ENCODE measurements at places on chromosomes 2 and 18.

DNA sequence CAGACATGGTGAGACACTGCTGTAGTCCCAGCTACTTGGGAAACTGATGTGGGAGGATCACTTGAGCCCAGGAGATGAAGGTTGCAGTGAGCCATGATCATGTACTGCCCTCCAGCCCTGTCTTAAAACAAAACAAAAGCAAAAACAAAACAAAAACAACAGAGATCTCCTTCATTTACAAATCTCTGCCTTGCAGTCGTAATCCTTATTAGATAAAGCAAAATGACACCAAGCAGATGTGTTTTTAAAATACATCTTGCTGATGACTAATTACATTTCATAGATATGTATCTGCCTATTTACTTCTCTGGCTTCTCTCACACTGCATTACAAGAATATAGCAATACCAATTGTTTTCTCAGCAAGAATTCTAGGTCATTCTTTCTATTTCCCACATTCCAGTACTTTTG, 22.8 kb downstream of the NFE2L2 start:
- no peak for DNase-seq

DNA sequence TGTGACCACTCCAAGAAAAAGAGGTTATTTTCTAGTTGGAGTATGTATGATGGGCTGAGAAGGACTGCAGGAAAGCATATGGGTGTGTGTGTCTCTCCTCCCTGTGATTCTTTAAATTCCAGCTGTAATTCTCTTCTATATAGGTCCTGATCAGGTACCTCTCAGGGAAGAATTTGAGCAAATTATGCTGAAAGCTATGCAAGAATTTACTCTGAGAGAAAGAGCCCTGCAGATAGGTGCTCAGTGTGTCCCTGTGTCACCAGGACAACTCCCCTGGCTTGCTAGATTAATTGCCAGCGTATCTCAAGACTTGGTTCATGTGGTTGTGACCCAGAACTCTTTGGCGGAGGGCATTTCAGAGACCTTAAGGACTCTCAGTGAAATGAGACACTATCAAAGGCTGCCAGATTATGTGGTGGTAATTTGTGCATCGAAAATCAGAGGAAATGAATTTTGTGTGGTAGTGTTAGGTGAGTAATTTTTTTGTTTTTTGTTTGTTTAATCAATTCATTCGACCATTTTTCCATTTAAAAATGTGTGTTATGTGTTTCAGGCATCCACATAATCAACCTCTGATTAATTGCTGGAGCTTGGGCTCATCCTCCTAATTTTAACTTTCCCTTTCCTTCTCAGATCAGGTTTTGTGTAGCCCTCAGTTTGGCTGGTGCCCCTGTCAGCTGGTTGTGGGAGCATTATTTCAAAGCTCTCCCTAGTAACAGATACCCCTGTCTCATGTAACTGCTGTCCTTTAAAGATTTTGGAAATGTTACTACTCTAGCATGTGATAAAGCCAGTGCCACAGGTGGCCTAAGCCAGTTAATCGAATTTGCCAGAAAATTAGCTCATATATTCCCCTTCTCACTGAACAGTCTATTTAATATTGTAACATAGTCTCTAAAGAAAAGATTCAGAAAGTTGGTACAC, 150.9 kb downstream of the ESCO1 start:
- no peak for DNase-seq

- no peak for DNase-seq
These were observed 83.2 kb upstream of the RND3 start for GRCh38 chr2:150570712-150571111.

- DNase-seq = no peak
These were observed 33.8 kb upstream of the TMEM87B start for GRCh38 chr2:112021290-112021689.

DNA sequence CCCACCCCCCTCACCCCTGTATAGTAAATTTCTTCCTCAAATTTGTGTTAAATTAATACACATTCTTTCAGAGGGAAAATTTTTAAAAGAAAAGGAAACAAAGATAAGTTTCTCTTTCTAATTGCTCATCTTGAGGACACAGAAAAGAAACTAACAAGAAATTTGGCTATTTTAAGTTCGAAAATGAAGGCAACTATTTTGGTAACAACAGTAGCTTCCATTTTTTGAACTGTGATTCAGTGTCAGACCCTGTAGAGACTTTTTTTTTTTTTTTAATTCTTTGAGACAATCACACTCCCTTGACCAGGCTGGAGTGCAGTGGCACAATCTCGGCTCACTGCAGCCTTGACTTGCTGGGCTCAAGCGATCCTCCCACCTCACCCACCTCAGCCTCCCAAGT, 194.9 kb downstream of the SS18 start:
- no peak for DNase-seq

DNA sequence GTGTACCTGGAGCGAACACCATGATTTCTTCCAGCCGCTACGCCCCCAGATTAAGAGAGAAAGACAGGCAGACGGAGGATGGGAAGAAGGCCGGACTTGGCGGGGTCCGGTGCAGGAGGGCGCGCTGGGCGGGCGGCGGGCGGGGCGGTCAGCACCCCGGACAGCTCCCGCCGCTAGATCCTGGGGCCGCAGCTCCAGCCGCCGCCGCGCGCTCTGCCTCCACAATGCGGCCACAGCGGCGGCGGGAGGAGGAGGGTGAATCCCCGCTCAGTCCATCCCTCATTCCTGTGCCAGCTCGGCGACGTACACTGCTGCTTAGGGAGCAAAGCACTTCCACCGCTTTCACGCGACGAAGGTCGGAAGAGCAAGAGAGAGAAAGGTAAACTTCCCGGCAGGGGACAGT, at the start of gene AKAIN1:
AKAIN1 (minus strand) TSS at position 226 of the 403 bp plus-strand sequence; CDS start at position 22, 204 bp downstream.
- no peak for DNase-seq

DNA sequence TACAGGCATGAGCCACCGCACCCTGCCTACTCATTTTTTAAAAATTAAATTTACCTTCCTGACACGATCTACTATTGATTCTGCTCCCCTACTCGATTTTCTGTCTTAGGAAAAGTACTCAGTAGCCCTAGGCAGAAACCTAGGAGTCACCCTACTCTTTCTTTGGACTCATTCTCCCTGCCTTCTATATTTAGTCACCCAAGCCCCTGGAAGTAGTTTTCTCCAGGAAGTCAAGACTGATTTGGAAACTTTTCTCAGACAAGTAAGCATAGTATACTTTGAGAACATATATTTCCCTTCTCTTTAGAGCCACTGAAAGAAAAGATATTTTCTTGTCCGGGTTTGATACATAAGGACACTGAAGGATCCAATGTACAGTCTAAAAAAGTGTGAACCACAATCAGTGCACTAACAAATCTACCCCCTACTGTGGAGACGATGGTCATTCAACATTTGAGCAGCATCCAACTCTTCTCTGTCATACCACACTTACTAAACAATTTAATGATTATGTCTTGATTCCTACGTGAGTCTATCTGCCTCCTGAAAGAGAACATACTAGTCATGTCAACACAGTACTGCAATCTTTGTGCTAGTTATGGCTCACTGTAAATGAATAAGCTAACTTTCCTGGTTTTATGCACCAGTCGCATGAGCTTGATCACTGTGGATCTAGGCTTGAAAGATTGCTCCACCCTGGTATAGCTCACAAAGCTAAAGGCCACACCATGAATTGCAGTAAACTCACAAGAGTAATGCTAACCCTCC, 19.8 kb downstream of the YWHAQ start:
- DNase-seq = no peak

- no peak for DNase-seq
These were observed 268.9 kb upstream of the CCDC68 start for GRCh38 chr18:55228191-55228590.

DNA sequence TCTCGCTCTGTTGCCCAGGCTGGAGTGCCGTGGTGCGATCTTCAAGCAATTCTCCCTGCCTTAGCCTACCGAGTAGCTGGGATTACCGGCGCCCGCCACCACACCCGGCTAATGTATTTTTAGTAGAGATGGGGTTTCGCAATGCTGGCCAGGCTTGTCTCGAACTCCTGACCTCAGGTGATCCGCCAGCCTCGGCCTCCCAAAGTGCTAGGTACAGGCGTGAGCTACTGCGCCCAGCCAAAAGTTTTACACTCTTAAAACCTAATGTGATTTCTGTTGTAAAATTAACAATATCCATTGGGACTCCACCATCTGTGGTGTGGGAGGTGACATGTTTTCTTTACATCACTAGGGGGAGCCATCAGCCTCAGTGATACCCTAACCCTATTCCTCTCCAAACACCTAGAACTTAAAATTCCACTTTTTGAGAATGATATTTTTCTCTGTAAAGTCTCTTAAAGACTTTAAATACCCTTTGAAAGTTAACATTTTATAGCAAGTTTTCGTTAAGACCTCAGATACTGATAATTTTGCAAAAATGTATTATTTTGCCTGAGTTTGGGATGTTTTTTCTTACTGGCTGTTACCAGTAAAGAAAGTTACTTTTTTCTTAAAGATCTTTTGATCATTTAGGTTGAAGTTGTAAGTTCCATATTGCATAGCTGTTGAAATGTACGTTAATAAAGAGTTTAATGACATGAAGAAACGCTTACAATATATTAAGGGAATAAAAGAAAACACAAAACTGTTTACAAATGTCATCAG, 11.6 kb upstream of the EIF2AK2 start:
- DNase-seq = peak; percentile 17

GRCh38 chr2:26542676-26543505, 65.0 kb upstream of the OTOF start:
- DNase-seq = no peak

DNA sequence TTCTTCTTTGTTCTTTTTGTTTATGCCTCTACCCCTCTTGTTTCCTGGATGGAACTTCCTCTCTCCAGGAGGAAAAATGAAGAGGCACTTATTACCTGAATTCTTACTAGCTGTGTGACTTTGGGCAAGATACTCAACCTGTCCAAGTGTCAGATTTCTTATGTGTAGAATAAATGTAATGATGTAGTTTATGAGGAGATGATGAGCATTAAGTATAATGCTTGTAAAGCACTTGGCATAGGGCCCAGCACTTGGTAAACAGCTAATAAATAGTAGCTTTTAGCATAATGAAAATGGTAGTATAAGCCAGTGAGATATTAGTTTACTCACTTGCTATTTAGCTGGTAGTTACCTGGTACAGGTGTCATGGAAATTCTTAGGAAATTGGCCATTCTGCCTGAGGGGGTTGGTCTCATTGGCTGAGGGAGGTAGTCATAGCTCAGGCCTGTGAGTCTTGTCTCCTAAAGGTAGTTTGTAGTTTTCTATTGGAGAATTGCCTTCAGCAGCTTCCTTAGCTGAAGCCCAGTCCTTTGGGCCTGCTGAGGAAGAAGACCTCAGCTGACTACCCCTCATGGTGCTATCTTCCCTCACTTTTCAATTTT, 133.4 kb upstream of the NABP1 start:
- DNase-seq = no peak

GRCh38 chr18:10022365-10022764, 108.5 kb downstream of the VAPA start:
- DNase-seq = no peak

DNA sequence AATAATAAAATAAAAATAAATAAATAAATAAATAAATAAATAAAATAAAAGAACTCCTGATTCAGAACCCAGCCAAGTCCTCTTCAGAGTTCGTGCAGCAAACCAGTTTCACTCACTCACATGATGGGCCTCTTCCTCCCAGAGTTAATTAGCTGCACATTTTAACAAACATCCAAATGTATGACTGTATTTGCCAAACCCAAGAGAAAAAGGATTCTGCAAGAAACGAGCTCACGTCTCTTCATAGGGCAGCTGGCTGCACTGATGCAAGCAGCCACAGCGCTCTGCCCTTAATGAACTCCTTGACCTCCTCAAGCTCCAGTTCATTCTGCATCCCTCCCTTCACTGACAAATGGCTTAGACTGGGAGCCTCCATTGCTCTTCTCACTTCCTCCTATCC, 55.1 kb downstream of the MREG start:
- no peak for DNase-seq

GRCh38 chr2:33073018-33073417, 126.3 kb downstream of the LTBP1 start:
- no peak for DNase-seq

DNA sequence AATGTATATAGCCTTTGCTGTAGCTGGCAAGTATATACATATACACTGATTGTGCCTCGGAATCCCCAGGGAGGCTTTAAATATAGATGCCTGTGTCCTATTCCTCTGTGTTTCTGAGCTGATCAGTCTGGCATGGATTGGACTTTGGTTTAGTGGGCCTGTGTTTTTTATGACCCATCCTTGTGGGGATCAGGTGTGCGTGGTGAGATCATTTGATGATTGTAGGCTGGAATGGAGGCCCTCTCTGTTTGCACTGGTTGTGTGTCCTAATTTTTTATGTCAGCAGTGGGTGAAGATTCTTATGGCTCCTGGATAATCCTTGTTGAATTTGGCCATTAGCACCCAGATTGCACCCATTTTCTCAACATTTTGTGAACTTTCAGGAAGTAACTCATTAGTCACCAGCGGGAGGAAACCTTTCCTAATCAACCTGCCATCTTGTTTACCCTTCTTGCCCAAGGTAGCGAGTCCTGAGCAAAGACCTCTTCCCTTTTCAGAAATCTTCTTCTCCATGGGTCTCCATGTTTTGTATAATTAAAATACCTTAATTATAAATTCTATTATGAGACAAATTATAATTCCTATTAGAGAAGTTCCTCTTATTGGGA, 75.8 kb downstream of the UGGT1 start:
- no peak for DNase-seq

DNA sequence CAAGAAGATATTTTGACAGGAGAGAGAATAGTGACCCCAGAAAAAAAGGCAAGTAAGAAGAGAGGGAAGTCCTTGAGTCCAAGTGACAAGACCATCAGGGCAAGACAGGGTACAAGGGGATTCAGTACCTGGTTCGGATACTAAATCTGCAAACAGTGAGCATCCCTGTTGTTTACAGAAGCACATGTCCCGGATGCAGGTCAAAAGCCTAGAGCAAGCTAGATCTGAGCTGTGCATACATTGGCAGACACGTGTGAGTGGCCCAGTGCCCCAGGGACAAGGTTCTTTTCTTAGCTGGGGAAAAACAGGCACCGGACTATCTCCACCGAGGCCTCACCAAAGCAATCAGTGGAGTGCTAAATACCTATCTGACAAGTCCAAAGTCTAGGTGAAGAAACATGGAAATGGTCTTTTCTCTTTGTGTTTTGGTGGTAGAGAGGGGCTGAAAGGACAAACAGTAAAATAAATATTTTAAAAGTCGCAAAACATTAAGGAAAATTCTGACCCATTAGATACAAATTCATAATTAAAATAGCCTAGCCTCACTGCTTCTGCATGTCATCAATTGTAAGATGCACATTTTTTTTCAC, 165.2 kb downstream of the SUCLG1 start:
- no peak for DNase-seq

DNA sequence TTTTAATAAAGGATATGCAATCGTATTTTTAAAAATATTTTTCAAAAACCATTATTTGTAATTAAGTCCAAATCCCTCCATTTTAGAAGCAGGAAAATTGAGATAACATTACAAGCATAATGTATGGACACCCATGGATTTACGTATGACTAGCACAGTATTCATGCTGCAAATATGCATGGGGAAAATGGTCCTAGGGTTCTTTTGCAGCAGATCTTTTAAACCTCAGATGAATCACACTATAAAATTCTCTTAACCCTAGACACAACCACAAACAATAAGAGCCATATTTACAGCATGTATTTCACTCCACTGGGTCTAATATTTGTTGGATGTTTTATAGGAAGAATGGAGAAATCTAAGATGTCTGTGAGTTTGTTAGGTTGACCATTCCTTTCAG, 453.4 kb downstream of the TGIF1 start:
- DNase-seq = no peak

Data from NCI-H1436 treated with DMSO at 0.1 percent for 48 hours (cell line).